ENCODE measurements at places on chromosomes 2 and 18.

- no peak for DNase-seq
These were observed 270.4 kb downstream of the FIGN start for GRCh38 chr2:163465440-163465839.

GRCh38 chr18:7946734-7947377, 379.7 kb downstream of the PTPRM start:
- DNase-seq, result no peak

DNA sequence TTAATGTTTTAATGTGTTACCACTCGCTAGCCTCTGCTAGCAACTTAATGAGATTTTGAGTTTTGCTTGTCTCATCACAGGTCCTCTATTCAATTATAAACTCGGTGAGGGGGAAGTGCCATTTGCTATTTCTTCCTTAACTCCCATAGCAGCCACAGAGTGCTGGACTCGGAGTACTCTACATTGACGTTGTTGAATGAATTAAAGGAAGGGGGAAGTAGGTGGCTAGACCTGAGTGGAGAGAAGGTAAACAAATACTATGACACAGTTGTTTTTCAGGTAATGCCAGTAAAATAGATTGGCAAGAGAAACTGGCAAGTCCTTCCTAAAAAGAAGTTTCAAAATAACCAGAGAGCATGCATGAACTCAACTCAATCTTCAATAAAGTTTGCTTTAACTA, 339.3 kb downstream of the HRH4 start:
- no peak for DNase-seq

- DNase-seq, result no peak
These were observed 362.4 kb upstream of the SOX11 start for GRCh38 chr2:5329763-5330162.
